ENCODE measurements at places on chromosomes 2 and 18.

GRCh38 chr2:118387509-118387908 lies 299.2 kb downstream of the INSIG2 start:
- DNase-seq = no peak

DNA sequence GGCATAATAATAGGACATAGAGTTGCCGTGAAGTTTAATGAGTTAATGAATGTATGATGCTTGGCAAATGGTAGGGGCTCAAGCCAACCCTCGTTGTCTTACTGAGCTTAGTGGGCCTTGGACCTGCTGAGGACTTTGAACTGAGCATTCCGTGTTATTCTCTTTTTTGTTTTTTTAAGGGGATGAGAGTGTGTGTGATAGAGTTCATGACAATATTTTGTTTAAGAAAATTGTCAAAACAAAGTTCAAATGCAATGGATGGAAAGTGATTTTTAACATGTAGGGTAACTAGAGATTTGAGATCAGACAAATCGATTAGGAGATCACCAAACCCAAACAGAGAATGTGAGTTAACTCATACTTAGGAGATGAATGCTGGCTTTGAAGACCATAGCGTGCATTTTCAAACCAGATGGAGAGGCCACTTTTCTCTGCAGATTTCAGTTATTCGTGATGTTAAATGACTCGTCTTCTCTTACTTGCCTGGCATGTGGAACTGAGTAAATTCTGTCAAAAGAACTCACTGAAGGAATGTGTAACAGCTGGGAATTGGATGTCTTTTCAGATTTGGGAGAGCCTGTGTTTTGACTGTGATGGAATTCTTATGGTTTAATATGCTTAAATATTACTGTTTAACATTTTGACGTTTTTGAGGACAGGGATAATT lies 88.7 kb downstream of the NEDD4L start:
- no peak for DNase-seq

DNA sequence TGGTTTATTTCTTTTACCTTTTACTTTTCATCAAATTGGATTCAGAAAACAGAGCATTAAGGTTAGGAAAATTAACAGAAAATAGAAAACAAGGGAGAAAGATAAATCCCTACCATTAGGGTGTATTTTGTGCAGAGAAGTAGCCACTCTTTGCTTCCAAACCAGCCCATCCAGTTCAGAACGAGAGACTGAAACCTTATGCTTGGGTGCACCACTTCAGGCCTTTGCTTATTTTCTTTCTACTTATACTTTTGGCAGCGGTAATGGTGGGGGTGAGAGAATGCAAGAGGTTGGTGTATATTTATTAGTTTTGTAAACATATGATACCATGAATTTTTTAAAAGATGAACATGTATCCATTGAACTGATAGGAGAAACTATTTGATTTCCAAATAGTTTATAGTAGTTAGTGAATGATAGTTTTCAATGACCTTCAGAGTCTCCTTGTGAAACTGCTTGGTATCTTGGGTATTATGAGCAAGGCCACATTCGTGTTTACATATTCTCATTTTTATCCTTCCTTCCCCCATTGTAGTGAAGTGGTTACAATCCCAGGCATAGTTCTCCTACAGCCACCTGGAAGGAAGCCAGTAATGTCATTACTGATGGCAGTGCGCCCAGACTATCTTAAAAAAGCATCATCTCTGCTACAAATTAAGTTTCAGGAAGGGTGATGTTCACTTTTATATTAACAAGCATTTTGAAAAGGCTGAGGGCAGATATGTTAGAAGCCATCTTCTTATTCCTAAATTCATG lies 60.8 kb downstream of the MFSD6 start:
- DNase-seq = no peak

GRCh38 chr18:75161256-75162028 lies 47.5 kb downstream of the PTGR3 start:
- no peak for DNase-seq

- DNase-seq = peak; percentile 70
Observed at GRCh38 chr2:230864605-230865306, at the start of gene ITM2C. ITM2C (plus strand) TSS chr2:230864942; CDS start chr2:230865026, 84 bp downstream.

Measured in effector memory CD4-positive, alpha-beta T cell (primary cell).